ENCODE measurements at places on chromosomes 13 and 19. TPM values are rescaled to one million over a fixed set of nuclear protein-coding genes. Genes with fewer than 3 reads are reported as not detected.

CCDC8 gene
- total RNA-seq, result 27.7 TPM

TSEN34 gene
- total RNA-seq, result 140 TPM

LENG1 gene
- total RNA-seq, result 8.3 TPM

ZNF761 gene
- total RNA-seq, result 7.0 TPM

ZNF177 gene
- total RNA-seq, result 0.08 TPM

SGCG gene
- total RNA-seq, result not detected

SCEL gene
- 2.5 TPM for total RNA-seq

CBY2 gene
- not detected for total RNA-seq

KXD1 gene
- 181 TPM for total RNA-seq

FPR1 gene
- not detected for total RNA-seq

NUCB1 gene
- total RNA-seq, result 343 TPM

REEP6 gene
- 2.7 TPM for total RNA-seq

BAX gene
- total RNA-seq, result 106 TPM

LGALS4 gene
- not detected for total RNA-seq

TMEM86B gene
- total RNA-seq, result 0.95 TPM

EGLN2 gene
- total RNA-seq, result 59.9 TPM
